ENCODE measurements at places on chromosomes 7 and 10.

GRCh38 chr10:44908936-44909630, 2.1 kb upstream of the TMEM72 start:
- no peak for DNase-seq

GRCh38 chr7:15308821-15309220, 253.0 kb downstream of the AGMO start:
- no peak for DNase-seq

- no peak for DNase-seq
Observed at GRCh38 chr7:28018020-28018419, 162.6 kb downstream of the JAZF1 start.

DNA sequence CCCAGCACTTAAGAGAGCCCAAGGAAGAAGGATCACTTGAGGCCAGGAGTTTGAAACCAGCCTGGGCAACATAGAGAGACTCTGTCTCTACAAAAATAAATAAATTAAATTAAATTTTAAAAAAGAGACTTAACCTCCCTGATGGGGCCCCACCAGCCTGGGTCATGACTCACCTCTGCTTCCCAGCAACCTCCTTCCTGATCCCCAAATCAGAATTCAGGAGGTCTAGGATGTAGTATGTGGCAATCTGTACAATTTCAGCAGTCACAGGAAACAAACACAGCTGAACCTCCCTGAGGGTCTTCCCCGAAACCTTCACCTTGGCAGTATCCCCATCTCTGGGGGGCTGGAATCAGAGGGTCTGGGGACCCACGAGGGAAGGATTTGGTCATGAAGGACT, 9.7 kb upstream of the PPP1R35 start:
- DNase-seq: no peak

GRCh38 chr7:151338809-151339208, 2.8 kb upstream of the NUB1 start:
- DNase-seq: no peak

GRCh38 chr7:118626739-118627138, 402.2 kb downstream of the ANKRD7 start:
- no peak for DNase-seq

DNA sequence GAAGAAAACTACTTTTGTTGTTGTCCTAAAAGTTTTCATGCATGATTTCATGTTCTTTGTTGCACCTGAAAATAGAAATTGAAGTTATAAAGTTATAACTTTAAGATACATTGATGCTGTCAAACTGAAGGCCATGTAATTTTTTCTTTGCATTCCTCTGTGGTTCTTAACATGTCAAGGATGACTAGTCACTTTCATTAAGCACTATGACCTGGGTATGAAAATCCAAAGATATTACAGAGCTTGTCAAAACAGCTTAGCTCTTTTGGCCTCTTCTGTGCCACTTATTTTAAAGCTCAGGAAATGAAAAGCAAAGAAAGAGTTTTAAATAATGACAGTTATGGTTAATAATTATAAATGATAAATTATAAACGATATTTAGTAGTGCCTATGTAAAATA, 241.6 kb upstream of the CACNA2D1 start:
- no peak for DNase-seq

DNA sequence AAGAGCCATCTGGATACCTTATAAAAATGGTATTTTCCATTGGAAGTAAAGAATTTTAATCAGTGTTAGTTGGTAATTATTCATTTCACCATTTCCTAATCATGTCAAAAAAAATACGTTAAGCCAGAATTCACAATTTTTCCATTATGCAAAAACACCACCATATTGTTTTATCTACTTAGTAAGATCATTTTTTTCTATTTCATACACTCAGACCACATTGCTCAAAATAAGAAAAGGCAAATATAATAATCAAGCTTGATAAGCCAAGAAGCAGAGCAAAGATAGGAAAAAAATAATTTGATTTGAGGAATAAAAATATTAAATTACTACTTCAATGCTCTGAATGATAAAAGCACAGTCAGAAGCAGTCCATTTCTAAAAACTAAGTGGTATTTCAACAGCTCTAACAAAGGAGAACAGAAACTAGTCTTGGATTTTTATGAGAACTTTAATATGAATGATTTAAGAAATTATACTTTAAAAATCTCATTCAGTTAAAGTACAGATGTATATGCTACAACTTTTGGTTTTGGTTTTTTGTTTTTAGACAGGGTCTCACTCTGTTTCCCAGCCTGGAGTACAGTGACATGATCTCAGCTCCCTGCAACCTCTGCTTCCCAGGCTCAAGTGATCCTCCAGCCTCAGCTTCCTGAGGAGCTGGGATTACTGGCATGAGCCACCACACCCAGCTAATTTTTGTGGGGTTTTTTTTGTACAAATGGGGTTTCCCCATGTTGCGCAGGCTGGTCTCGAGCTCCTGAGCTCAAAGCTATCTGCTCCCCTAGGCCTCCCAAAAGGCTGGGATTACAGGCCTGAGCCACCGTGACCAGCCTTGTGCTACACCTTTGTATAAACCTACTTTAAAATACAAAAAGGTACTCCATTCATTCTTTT, 46.6 kb downstream of the LRRN3 start:
- DNase-seq: no peak

GRCh38 chr7:151311294-151311864, 30.2 kb upstream of the NUB1 start:
- DNase-seq: no peak

GRCh38 chr10:29482591-29483431, 152.0 kb downstream of the SVIL start:
- DNase-seq: no peak

GRCh38 chr10:61586829-61587228, 75.9 kb upstream of the CABCOCO1 start:
- DNase-seq: no peak

DNA sequence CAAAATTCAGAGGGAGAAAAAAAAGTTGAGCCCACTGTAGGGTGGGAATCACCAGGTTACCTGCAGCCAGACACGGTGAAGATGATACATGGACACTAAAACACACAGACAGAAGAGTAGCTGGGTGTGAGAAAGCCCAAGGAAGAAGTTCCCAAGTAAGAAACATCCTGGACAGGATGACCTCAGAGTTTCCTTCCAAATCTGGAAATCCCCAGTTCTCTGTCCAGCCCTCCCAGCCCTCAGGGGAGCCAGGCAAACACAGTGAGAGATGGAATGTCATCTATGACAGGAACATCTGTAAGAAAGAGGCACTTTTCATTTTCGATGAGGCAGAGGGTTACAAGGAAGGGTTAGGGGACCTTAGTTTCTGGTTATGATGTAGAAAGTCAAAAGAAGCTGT, 125.1 kb upstream of the LYZL1 start:
- no peak for DNase-seq

- no peak for DNase-seq
Observed at GRCh38 chr7:66737667-66738066, 2.9 kb upstream of the RABGEF1 start.

- no peak for DNase-seq
Observed at GRCh38 chr7:111103678-111104274, 12.8 kb downstream of the LRRN3 start.

DNA sequence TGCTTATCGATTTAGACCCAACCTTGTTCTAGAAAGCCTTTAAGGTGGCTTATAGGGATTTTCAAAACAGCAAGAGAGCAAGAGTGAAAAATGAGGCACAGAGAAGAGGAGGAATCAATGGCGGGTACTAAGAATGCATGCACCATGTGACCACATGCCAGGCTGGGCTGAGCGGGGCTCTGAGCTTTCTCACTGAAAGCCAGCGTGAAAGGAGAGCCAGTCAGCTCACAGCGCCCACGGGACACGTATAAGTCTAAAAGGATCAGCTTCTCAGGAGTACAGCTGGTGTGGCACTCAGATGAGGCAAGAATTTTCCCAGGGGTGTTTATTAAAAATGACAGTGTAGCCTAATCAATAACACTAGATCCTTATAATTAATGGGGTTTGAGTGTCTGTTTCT, 114.3 kb downstream of the SLIT1 start:
- no peak for DNase-seq

DNA sequence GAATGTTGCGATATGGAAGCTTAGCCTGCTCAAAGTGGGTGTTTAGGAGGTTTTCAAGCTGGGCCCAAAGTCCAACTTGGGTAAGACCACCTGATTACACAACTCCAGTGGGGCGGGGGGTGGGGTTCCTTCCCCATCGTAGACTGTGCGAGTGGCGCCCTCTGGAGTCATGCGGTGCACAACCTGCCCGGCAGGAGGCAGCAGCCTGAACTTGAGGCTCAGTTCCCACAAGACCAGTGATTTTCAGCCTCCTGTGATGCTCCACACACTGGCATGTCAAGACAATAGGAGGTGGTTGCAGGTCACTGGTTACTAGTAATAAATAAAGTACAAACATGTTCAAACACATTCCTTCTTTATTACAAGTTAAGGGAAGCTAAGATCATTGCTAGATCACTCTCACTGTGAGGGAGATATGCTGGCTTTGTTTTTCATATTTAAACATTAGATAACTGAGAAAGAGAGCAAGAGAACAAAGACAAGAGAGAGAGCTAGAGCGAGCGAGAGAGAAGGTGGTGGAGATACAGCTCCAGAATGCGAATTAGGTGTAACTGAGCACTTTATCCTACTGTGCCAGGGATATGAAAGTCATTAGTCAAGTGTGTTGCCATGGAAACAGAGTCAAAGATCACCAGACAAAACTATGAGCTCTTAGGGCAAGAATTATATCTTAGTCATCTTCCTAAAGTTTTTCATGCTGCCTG, 97.4 kb upstream of the BMPER start:
- DNase-seq: no peak

DNA sequence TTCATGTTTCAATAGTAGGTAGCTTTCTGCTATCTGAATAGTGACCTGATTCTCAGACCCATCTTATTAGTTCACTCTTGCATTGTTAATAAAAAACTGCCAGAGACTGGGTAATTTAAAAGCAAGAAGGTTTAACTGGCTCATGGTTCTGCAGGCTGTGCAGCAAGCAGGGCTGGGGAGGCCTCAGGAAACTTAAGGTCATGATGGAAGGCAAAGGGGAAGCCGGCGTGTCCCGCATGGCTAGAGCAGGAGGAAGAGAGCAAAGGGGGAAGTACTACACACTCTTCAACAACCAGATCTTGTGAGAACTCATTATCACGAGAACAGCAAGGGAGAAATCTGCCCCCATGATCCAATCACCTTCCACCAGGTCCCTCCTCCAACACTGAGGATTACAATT, 185.2 kb upstream of the PITRM1 start:
- no peak for DNase-seq

- no peak for DNase-seq
Observed at GRCh38 chr7:99061001-99061776, 82.7 kb downstream of the SMURF1 start.

DNA sequence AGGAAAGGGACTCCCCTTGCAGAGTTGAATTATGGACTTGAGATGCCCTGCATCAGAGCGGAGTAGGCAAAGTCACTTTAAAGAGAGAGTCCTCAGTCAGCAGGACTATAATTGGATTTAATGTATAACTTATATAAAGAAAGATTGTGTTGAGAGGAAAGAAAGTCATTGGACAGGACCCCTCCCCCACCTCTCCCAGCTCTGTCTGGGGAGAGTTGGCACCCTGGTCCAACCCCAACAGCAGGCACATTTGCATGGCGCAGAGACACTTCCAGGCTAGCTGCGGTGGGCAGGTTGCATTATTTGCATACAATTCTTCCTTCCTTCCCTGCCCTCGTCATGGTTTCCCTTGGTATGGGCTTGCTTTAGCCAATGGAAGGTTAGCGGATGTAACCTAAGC, 46.1 kb upstream of the NPTX2 start:
- no peak for DNase-seq

DNA sequence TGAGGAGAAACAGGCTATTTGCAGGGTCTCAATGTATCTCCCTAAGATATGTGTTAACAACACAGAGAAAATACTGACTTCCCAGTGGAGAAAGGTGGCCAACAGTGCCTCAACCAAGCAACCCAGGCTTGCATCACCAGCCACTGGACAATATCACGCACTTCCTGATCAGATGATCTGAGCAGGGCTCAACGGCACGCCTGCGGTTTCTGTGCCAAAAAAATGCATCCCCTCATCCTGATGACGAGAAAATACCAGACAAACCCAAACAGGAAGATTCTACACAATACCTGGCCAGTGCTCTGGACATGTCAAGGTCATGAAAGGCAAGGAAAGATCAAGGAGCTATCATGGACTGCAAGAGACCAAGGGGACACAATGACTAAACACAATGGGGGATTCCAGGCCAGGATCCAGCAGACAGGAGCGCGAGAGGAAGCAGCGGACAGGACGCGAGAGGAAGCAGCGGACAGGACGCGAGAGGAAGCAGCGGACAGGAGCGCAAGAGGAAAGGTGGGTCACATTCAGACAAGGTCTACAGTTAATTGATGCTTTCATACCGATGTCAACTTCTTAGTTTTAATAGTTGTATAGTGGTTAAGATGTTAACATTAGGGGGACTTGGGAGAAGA, 51.1 kb downstream of the GNA12 start:
- DNase-seq: no peak

- DNase-seq: no peak
Observed at GRCh38 chr7:44733708-44734481, 14.8 kb upstream of the ZMIZ2 start.

- DNase-seq: peak; percentile 6
Observed at GRCh38 chr7:129225206-129225930, 538 bp downstream of the AHCYL2 start.

- DNase-seq: no peak
Observed at GRCh38 chr10:125859128-125859817, 21.8 kb downstream of the DHX32 start.

- no peak for DNase-seq
Observed at GRCh38 chr7:92590711-92591310, 621 bp upstream of the FAM133B start.

DNA sequence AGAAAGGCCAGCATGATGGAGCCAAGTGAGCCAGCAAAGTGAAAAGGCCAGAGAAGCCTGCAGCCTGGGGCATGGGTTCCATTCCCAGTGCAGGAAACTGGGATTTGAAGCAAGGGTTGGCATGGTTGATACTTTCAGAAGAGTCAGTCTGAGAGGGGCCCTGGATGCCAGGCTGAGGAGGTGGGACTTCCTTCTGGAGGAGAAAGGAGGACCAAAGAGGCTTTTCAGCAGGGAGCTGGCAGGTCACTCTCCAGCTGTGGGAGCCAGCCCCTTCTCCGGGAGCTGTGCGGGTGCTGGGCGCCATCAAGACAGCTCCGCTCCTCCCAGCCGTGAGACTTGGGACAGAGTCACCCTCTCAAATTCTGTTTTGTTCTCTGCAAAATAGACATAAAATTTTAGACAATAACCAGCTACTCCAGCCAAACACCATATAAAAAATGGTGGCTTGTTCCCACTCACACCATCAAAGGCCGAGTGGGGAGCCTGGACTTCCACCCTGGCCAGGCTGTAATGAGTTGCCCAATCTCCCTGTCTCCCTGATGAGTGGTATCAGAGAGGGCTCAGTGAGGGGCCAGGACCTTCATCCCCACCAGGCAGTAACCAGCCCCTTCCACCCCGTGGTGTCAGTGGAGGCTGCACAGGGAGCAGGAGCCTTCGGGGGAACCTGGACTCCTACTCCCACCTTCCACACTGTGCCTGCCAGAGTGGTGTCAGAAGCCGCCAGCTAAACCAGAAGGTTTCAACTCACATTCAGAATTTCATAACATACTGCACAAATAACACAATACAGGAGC, 133.6 kb upstream of the RET start:
- no peak for DNase-seq

DNA sequence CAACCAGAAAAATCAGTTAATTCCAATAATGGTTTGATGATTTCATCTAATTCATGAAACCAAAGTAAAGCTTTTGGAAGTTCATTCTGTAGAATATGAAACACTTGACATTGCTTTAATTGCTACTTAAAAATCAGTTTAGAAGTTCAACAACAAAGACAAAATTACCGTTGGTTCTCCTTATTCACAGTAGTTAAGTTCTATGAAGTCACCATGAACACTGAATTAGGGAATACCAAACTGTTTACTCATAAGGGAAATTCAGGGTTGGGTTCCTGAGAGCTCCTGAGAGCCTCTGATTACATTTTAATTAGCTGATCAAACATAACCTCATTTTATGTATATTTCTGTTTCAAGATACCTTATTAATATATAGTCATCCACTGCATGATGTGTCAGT, 46.2 kb downstream of the ZNF438 start:
- DNase-seq: no peak
